ENCODE measurements at places on chromosomes 16 and 17. TPM values are rescaled to one million over a fixed set of nuclear protein-coding genes. Genes with fewer than 3 reads are reported as not detected.
A peak's percentile ranks its signal among the peaks of the same experiment; 100 is the strongest.

GRCh38 chr16:54080524-54081008 lies 206.0 kb downstream of the IRX3 start:
- peak; percentile 86 for DNase-seq

GRCh38 chr16:4689091-4689671 lies 4.2 kb upstream of the NUDT16L1 start:
- DNase-seq, result no peak

The FLYWCH1 gene
- 67.9 TPM for total RNA-seq

GRCh38 chr17:15648386-15648785 lies 28.9 kb upstream of the FBXW10B start:
- DNase-seq, result no peak

The PPP1R1B gene
- 45.7 TPM for total RNA-seq

The ITGAX gene
- total RNA-seq, result 0.49 TPM

- no peak for DNase-seq
Measured at GRCh38 chr17:57456622-57457021, 200.3 kb downstream of the MSI2 start.

All from Panc1 (cell line).